Fibroblast of mammary gland (primary cell): ENCODE measurements at places on chromosomes 5 and 9.
A peak's percentile ranks its signal among the peaks of the same experiment; 100 is the strongest.

- DNase-seq: no peak
These were observed 163.3 kb upstream of the TBC1D2 start for GRCh38 chr9:98418578-98419259.

GRCh38 chr9:38224941-38225340 lies 155.9 kb upstream of the SHB start:
- DNase-seq: no peak

DNA sequence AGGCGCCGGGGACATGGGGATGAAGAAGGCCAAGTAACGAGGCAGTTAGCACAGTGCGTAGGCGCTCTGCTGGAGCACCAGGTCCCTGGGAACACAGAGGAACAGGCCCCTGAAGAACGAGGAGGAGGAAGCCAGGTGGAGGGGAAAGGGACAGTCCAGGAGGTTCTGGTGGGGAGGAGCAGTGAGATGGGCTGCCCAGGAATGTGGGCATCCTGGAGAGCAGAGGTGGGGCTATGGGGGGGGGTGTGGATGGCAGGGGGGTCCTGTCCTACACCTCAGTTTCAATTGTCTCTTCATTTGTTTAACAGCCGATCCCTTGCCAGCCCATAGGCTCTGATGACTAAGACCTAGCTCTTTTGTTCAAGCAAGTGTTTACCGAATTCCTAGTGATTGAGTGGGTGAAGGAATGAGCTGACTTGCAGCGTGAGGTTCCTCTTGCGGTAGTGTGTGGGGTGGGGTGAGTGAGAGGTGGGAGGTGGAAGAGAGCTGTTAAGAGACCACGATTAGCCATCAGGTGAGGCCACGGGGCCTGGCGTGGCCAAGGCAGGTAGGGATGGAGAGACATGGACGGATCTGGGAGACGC lies 8.4 kb upstream of the PHYHD1 start:
- peak; percentile 89 for DNase-seq

DNA sequence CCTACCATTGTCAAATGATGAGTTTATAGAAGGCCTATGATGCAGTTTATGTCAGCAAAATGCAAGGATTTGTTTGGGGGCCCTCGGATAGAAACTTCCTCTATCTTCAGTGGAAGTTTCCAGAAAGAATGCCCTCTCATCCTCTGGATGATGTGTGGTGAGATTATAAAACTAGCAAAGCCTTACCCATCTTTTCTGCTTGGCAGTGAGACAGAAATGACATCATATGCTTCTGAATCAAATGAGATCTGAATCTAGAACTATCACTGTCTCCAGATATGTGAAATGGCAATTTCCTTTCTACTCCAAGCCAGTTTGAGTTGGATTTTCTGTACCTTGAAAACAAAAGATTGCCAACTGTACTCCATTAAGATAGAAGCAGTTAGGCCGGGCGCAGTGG lies 60.4 kb upstream of the CKMT2 start:
- DNase-seq: peak; percentile 8

- DNase-seq: no peak
These were observed 287.1 kb upstream of the ZNF462 start for GRCh38 chr9:106575823-106576222.

DNA sequence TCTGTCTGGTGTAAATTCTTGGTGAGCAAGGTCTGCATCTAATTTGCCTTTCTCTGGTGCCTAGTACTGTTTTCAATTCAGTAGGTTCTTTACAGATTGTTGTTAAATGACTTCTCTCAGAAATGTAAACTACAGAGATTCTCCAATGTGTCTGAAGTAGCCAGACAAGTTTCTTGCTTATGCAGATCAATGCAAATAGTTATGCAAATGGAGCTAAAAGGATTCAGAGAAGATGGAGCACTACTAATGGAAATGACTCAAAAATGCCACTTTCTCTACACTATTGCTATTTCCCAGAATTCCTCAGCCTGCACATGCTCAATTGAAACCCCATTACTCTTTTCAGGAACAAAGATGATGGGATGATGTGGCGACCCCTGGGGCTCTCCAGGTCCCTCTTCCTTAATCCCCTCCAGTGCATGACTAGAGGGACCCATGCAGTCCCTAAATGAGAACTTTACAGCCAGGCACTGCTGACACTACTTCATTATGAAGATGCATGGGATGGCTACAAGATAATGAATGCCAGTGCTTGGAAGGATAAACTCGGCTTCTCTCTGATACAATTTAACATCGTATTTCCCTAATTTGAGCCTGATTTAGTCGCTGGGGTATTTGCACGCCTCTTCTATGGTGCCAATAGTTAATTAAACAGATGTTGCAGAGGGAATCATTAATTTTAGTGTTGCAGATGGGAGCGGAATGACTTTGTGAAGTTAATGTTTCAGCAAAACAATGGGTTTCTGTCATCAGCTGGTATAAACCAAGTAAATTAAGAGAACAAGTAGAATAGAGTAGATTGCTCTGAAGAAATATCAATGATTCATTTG lies 753.2 kb downstream of the TLR4 start:
- no peak for DNase-seq

DNA sequence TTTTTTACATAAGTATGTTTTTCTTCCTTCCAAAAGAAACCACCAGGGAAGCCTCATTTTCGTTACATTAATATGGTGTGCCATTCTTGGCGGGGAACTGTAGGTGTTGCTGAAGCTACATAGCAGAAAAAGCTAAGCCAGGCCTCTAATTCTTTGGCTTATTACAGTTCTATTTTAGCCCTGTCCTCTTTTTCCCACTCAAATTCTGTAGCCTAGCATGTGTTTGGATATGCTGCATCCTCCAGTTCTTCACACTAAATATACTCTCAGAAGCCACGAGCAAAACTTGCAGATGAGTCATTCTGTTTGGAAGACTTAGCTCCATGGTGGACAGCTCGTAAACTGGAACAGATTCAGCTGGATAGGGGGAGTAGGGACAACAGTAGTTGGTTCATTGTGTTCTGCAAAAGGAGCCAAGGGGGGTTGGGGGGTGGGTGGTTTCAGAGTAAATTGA lies 369.4 kb downstream of the TMEM161B start:
- peak; percentile 41 for DNase-seq

DNA sequence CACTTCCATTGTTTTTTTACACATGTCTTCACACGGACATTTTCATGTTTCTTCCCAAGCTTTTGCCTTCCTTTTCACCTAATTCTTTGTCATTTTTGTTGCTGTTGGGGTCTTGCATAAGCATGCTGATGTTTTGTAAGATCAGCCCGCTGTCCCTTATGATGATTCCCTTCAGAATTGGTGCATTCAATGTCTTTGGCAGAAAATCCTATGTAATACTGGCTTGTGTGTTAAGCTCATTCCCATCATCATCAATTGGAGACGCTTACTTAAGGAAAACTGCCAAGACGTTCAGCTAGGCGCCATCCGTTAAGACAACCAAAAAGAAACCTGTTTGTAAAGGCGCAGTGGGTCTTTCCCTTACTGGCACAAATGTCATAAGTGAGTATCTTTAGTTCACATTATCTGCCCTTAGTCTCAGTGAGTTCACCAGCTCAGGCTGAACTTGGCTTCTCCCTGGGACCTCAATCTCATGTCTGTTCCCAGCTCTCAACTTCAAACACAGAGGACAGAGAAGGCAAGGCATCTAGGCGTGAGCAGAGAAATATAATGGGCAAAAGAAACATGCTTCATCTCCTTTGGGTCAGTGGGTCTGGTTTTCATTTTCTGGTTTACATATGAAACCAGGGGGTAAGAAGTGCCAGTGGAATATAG lies 97.9 kb downstream of the EFNA5 start:
- no peak for DNase-seq

DNA sequence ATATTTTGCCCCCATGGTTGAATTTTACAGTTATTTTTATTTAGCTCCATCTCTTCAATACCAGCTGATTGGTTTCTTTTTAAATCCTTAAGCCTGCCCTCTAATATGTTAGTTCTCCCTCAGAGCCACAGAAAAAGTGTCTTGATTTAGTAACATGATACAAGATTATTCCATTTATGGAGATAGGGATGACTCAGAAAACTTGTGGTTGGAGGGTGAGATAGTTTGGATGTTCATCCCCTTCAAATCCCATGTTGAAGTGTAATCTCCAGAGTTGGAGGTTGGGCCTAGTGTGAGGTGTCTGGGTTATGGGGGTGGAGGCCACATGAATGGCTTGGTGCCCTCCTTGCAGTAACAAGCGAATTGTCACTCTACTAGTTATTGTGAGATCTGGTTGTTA lies 115.7 kb downstream of the FBXO38 start:
- peak; percentile 30 for DNase-seq
